Smooth muscle cell of bladder (primary cell): ENCODE measurements at places on chromosomes 13 and 19. TPM values are rescaled to one million over a fixed set of nuclear protein-coding genes. Genes with fewer than 3 reads are reported as not detected.

Gene CNFN
- not detected in 2 replicates for total RNA-seq

Gene RFXAP
- total RNA-seq: 1.3 and 1.4 TPM in 2 replicates

Gene ZNF534
- total RNA-seq: not detected in 2 replicates

Gene BCAM
- total RNA-seq: 5.0 and 6.1 TPM in 2 replicates

Gene EDNRB
- 41.0 and 144 TPM in 2 replicates for total RNA-seq

Gene FLT3LG
- 2.8 and 3.4 TPM in 2 replicates for total RNA-seq

Gene FLT3
- total RNA-seq: under 0.01 TPM in 1 of 2 replicates, not detected in the other

Gene CCDC122
- 11.1 and 13.8 TPM in 2 replicates for total RNA-seq

Gene POSTN
- 396 and 434 TPM in 2 replicates for total RNA-seq

Gene DBP
- 4.6 and 6.5 TPM in 2 replicates for total RNA-seq

Gene CYP4F2
- not detected in 2 replicates for total RNA-seq

Gene LHB
- total RNA-seq: not detected in 2 replicates

Gene ATP4B
- total RNA-seq: not detected in 2 replicates

Gene IL27RA
- 1.7 and 1.8 TPM in 2 replicates for total RNA-seq

Gene IL4I1
- total RNA-seq: 0.14 and 0.46 TPM in 2 replicates

Gene CBY2
- total RNA-seq: not detected in 2 replicates

Gene ZNF681
- total RNA-seq: 0.28 TPM in 2 replicates
